ENCODE measurements at places on chromosomes 4 and X. TPM values are rescaled to one million over a fixed set of nuclear protein-coding genes. Genes with fewer than 3 reads are reported as not detected.

The SLC25A14 gene
- total RNA-seq = 17.2 TPM

The ATRX gene
- 96.1 TPM for total RNA-seq

The UGT8 gene
- total RNA-seq = not detected

The SORBS2 gene
- under 0.01 TPM for total RNA-seq

- no peak for DNase-seq
- H3K27ac ChIP-seq = no peak overlapping the region
- H3K36me3 ChIP-seq = no peaks in the 10 kb centered on the region
- no peaks in the 10 kb centered on the region for H3K4me1 ChIP-seq
- H3K27me3 ChIP-seq = peaks cover 2% of the 10 kb centered on the region
Observed at GRCh38 chr4:9927341-9928007, 93.8 kb downstream of the SLC2A9 start.

DNA sequence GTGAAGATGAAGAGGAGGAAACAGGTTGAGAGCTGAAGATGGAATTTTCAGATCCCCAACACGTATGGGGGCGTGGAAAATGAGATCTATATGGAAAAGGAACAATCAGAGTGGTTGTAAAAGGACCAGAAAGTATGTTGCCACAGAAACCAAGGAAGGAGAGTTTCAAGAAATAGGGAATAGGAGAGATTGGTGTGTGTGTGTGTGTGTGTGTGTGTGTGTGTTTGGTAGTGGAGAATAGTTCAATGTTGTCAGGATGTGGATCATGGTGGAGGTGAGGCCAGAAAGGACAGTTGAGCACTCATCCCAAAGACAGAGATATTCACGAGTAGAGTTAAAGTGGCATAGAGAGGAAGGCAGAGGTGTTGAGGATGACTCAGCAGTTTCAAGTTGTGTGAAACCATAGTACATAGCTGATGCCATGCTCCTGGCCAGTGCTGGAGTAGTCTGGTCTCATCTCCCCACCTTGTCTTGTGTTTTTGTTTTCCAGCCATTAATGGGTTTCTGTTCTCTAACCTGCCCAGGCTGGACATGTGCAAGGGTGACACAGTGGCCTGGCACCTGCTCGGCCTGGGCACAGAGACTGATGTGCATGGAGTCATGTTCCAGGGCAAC is 36.1 kb downstream of the HEPH start:
- no peaks in the 10 kb centered on the region for H3K4me1 ChIP-seq
- DNase-seq = no peak
- H3K36me3 ChIP-seq = no peaks in the 10 kb centered on the region
